IPS DF 6.9 (cell line): ENCODE measurements at places on chromosomes 1 and 21.

DNA sequence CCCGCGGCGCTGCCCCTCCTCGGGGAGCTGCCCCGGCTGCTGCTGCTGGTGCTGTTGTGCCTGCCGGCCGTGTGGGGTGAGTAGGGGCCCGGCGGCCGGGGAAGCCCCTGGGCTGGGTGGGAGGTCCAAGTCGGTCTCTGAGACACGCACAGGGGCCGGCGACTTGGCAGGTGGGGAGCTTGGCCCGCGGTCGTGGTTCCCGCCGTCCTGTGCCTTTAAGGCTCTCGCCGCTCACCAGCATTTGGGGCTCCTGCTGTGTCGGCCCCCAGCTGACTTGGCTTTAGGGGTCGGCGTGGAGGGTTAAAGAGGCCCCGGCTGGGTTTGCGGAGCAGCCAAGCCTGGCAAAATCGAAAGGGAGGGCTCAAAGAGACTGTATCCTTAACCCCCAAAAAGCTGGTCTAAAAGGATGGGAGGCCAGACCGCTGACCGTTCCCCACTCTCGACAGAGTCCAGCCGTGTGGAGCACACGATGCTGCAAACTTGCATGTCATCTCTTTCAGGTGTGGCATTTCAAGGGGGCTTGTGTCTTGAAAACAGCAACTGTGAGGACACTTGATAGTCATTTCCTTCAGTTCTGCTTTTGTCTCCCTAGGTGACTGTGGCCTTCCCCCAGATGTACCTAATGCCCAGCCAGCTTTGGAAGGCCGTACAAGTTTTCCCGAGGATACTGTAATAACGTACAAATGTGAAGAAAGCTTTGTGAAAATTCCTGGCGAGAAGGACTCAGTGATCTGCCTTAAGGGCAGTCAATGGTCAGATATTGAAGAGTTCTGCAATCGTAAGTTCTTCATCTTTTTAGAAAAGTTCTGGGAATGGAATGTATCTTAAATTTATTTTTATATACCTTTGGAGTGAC lies 540 bp downstream of the CD55 start:
- no peak for DNase-seq

- no peak for DNase-seq
Observed at GRCh38 chr21:38380481-38381137, 117.7 kb downstream of the ERG start.

GRCh38 chr1:18158714-18159113 lies 51.1 kb downstream of the IGSF21 start:
- DNase-seq, result no peak

- DNase-seq, result no peak
Observed at GRCh38 chr1:11620405-11620804, 33.8 kb downstream of the FBXO2 start.

DNA sequence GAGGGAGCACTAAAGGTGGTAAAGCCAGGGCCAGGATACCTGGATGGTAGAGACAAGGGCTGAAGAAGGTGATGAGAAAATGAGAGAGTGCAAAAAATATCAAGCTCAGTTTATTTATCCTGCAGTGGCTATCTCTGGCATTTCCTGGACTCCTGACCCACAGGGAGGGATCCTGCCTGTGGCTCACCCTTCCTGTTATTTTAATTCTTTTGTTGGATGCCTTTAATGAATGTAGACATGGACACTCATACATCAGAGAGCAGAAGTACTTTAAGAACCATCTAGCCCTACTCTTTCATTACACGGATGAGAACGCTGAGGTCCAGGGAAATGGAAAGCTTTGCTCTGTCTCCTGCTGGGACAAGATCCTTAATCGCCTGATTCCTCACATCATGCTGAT lies 20.6 kb downstream of the JUN start:
- DNase-seq, result no peak

DNA sequence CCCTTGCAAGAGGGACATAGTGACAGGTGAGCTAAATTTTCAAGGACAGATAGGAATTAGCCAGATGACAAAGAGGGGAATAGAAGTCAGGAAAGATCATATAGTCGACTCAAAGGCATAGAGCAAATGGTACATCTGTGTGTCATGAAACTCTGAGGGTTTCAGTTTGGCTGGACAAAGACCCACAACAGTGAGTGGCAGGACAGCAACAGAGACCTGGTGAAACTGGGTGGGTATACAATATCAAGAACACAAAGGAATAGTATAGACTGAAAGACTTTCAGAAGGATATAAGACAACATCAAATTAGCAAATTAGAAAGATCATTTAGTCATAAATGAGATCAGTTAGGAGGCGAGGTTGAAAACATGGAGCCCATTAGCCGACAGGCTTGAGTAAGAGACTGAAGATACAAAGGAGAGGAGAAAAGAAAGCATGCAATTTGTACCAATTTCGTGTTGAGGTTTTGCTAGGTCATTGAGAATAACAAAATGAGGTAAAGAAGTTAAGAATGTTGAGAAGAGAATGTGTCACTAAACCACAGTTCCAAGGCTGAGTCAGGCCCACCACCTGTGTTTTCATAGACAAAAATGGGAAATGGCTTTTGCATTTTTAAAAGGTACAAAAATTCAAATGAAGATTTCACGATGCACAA lies 213.8 kb downstream of the HHIPL2 start:
- DNase-seq, result no peak

DNA sequence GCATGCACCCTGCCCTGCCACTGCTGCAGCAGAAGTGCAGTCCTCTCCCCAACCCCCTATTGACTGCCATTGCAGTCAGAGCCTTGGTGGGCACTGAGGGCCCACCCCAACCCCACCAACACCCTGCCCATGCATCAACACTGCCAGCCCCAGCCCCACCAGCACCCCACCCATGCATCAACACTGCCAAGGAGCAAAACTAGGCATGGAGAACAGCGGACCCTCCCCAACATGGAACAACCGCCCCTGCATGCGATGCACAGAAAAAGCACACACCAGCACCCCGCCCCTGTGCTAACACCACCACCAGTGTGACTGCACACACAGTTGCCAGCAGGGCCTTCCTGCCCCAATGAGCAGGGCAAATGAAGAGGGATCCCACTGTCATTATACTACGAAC lies 57.1 kb downstream of the CTH start:
- no peak for DNase-seq

GRCh38 chr1:53574621-53575020 lies 115.4 kb downstream of the DMRTB1 start:
- no peak for DNase-seq

DNA sequence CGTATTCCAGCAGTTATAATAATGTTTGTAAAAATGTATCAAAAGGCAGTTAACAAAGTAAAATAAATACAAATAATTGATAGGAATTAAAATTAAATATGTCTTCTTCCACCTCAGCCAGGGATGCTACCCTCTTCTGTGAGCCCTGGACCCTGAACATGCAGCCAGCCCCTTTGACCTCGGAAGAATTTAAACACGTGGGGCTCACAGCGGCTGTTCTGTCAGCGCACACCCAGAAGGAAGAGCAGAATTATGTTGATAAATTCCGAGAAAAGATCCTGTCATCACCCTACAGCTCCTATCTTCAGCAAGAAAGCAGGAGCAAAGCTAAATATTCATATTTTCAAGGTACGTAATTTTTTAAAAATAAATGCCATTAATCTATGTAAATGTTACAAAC lies 26.5 kb downstream of the UTS2 start:
- DNase-seq, result no peak

GRCh38 chr1:12016182-12016581 lies 3.1 kb upstream of the MIIP start:
- no peak for DNase-seq

DNA sequence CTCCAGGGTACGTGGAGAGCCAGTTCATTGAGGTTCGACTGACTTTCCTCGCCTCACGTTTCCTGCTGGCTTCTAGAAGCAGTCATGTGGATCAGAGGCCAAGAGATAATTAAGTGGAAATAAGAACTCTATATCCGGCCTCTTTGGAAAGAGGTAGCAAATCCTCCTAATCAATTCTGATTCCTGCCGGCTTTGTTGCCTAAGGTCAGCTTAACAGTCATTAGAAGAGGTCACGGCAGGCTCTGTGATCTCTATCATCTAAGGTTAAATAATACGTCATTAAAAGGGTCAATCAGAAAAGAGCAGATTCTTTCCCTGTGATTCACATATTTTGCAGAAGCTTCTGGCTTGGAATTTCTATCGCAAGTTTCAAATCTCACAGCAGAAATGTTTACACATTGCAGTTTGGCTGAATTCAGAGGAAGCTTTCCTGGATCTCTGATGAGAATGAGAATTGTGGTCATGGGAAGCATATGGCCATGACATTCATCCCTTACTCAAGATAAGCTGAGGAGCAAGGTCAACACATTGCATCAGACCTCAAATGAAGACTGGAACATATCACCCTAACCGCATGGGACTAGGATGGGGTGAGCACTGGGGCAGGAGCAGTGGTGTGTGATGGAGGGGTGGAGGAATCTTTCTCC lies 189.4 kb downstream of the PBX1 start:
- no peak for DNase-seq

DNA sequence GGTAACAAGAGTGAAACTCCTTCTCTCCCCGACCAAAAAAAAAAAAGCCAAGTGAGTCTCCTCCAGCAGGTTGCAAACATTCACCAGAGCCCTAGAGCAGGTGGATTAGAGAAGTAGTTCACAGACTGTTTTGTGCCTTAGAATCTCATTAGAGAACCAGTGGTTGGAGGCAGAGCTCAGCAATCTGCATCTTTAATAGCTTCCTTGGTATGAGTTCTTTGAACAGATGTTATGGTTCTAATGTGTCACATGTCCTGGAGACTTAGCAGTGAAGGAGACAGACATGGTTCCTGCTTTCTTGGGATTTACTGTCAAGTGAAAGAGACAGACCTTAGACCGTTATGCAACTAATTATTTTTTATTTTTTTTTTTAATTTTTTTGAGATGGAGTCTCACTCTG lies 26.8 kb downstream of the SESN2 start:
- no peak for DNase-seq

DNA sequence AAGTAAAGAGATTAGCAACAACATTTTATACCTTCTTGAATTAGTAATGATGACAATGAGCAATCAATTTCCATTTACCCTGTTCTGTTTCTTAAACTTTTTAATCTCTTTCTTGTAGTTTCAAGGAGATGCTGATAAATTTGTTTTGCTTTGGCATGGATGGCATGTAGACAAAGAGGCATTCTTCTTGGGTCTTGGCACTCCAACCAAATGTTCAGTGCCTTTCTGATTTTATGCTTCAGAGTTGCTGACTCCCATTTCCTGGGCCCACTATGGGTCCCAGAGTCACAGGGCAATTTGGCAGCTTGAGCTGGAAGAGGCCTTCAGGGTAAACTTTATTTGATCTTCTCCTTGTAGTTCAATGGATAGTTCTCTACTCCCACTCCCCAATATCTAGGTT lies 42.1 kb upstream of the OSBPL9 start:
- no peak for DNase-seq

DNA sequence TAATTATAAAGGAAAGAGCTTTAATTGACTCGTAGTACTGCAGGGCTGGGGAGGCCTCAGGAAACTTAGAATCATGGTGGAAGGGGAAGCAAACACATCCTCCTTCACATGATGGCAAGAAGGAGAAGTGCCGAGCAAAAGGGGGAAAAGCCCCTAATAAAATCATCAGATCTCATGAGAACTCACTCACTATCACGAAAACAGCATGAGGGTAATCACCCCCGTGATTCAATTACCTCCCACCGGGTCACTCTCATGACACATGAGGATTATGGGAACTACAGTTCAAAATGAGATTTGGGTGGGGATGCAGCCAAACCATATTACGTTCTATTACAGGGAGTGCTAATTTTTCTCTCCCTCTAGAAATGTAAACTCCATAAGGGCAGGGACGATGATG lies 14.2 kb upstream of the MRPS14 start:
- no peak for DNase-seq

GRCh38 chr1:83760226-83761021 lies 238.5 kb downstream of the TTLL7 start:
- DNase-seq, result no peak

GRCh38 chr1:109114342-109114674 lies 393 bp downstream of the ELAPOR1 start:
- no peak for DNase-seq

- no peak for DNase-seq
Observed at GRCh38 chr1:23575226-23575810, 16.0 kb upstream of the ID3 start.

DNA sequence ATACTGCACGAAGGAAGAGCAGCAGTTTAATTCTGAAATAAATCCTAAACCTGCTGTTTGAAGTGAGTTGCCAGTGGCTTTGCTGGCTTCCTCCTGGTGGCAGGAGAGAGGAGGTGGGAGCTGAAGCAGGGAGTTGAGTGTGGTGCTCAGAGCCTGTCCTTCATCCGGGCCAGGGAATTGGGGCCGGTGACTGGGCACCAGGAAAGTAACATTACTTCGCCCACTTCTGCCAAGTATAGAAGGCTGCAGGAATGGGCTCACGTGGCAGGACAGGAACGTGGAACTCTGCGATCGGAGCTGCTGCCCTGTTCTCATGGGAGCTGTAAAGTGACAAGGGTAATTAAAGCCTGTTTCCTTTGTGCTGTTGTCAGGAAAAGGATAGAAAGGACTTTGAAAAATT lies 8.7 kb downstream of the TOR3A start:
- DNase-seq, result no peak

DNA sequence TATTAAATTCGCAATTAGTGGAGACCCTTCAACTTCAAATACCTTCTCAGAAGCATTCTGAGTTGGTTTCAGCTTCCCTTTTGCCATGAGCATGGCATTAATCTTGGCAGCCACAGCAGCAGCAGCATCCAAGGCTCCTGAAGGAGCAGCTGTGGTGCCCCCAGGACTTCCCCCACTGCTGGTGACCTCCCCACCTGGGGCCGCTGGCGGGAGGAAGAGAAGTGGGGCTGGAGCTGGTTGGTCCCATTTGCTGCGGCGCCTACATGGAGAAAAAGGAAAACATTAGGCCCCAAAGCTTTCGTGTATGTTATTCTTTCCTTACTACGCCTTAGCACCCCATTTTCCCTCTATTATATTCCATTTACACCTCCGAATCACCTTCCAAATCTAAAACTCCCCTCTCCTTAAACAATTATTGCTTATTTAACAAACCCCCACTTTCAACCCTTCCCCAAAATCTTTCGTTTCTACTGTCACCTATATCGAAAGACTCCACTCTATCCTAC lies 569 bp downstream of the KHDC4 start:
- DNase-seq, result no peak

DNA sequence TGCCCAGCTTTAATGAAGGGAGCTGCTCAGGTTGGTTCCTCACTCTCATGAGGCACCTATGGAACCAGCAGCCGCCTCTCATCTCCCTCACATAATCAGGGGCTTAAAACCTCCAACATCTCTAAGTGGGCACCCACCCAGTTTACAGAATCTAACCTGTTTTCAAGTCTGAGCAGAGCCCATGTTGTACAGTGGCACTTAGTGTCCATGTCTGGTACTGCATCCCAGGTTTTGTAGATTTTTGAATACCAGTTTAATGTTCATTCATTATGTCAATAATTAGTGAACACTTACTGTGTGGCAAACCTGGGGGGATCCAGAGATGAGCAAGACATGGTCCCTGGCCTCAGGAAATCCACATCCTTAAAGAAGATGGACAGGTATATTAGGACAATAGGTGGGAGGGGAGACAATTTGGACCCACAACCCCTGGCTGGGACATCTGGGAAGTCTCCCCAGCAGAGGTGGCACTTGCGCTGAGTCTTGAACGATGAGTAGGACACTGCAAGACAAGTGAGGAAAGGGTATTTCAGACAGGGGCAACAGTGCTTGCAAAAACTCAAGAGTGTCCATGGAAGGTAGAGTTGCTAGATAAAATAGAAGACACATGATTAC lies 83.3 kb downstream of the LACTBL1 start:
- DNase-seq, result no peak
